CD8-positive, alpha-beta T cell (primary cell): ENCODE measurements at places on chromosomes 13 and 19.

DNA sequence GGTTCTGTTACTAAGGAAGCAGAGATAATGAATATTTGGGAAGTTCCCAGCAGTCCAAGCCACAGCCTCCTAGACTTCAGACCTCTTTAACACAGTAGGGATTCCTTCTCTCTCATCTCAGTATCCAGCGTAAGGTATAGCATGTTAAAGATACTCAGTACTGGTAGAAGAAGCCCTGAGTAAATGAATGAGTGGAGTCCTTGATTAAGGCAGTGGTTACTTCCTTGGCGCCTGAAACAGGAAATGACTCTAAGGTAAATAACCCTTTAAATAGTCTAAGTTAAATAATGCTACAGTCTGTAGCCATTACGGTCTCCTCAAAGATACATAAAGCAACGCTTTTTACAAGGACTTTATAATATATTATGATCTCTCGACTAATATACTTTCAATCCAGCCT lies 650.8 kb upstream of the MIR17HG start:
- no peak for DNase-seq

DNA sequence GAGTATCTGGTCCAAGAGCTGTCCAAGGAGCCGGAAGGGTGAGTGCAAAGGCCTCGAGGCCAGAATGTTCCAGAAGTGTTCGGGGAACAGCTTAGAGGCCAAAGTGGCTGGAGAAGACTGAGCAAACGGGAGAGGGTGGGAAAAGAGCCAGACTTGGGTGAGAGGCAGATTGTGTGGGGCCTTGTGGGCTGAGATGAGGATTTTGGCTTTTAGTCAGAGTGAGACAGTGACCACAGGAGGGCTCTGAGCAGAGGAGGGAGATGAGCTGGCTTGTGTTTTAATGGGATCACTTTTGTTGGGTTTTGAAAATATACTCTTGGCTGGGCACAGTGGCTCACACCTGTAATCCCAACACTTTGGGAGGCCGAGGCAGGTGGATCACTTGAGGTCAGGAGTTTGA lies 5.6 kb downstream of the NANOS2 start:
- no peak for DNase-seq

DNA sequence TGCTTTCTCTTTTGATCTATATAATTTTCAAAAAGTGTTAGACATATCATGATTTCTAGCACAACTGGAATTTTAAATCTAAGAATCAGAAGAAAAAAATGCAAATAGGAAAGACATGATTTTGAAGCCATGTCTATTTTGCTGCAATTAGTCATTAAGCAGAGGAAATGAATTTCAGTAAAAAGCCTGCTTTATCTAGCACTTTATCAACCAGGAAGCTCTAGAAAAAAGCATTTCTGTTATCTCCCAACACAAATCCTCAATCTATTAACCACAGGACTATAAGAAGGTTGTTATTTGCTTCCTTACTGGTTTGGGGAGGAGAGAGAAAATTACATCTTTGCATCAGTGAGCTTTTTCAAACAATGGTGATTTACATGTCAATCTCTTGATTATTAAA lies 716.7 kb downstream of the DIAPH3 start:
- DNase-seq = no peak

- DNase-seq = no peak
Measured at GRCh38 chr13:107376341-107377125, 808.6 kb upstream of the ARGLU1 start.

DNA sequence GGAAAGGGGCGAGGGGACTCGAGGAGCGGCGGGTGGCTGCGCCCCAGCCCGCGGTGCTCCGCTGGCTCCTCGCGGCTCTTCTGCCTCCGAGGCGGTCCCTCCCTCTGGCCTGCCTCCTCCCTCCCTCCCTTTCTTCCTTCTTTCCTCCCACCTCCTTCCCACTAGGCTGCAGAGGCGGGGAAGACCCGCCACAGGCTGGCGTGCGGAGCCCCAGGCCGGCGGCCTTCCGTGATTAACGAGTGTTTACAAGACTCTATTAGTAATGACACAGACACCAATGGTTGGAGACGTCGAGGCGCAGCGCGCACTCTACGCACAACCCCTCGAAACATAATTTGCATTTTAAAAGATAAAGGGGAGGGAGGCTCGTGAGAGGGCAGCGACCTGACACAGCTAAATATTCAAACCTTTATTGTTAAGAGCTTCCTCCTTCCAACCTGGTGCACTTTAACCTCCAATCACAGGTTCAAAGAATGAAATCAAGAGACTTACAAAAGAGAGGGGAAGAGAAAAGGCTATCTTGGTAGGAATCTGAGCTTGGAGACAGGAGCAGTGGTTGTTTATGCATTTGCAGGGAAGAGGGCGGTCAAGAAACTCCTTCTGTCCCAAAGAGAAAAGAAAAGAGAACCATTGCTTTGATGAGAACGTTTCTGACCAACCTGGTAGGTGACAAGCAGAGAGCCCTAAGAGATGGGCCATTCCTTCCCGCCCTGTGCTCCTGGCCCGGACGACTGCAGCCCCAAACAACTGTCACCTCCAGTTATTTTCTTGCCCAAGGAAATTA lies at the start of gene CDX2:
TSS of gene CDX2 (minus strand) at position 234 of the 784 bp plus-strand sequence. CDS start 309 bp downstream, outside the sequence.
- DNase-seq = no peak

DNA sequence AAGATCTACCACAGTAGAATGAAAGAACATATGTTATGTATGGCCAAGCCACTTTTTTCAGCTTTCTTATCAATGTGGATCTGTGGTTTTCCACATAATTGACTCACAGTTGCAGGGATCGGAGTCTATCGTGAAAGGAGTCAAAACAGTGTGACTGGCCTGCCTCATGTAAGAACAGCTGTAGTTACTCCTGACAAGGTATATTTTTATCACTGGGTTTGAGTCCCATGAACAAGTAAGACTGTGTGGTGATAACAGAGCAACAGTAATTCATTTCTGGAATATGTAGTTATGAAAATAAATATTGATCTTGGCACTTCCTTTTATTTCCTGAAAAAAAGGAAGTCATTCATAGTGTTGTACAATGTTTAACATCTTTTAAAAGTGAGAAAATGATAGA lies 416.6 kb downstream of the KLF12 start:
- no peak for DNase-seq

DNA sequence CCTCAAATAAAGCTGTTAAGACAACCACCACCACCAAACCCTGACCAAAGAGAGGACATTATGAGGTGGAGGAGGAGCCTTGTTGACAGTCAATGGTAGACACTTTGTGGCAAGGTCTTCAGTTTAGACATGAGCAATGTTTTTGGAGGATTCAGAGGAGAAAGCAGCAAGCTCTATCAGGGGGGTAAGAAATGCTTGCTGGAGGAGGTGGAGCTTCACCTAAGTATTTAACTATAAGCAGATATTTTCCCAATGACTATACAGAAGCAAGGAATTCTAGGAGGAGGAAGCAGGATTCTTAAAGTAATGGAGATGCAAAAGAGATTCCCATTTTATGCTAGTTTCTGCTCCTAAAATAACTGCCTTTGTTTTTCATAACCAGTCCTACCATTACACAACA lies 74.2 kb downstream of the TRPC4 start:
- no peak for DNase-seq

- DNase-seq = no peak
Measured at GRCh38 chr19:51811344-51811743, 16.4 kb downstream of the FPR3 start.

DNA sequence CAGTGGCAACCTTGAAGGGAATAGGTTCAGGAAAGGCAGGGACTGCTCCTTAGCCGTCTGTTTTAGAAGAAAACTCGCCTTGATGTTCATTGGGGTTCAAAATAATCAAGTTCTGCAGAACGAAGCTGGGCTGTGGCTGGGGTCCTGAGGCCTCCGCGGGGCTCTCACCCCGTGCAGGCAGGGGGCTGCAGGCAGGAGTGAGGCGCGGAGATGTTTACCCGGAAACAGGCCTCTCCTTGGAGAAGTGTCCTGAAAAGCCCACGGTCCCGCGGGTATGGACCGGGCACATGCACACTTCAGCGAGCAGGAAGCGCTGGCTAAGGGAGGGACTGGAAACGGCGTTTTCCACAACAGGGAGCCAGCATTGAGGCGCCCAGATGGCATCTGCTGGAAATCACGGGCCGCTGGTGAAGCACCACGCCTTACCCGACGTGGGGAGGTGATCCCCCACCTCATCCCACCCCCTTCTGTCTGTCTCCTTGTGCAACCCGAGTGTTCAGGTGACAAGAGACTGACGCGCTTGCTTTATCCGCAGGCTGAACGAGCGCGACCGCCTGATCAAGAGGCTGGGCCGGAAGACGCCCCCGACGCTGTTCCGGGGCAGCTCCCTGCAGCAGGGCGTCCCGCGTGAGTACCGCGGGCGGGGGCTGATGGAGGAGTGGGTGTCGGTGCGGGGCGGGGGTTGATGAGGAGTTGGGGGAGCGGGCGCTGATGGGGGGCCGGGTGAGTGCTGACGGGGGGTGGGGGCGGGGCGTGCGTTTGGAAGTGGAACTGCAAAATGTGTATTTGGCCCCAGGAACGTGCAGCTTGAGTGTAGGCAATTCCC lies 39.6 kb downstream of the SHISA2 start:
- peak; percentile 77 for DNase-seq
